ENCODE measurements at places on chromosomes 2 and 18.

DNA sequence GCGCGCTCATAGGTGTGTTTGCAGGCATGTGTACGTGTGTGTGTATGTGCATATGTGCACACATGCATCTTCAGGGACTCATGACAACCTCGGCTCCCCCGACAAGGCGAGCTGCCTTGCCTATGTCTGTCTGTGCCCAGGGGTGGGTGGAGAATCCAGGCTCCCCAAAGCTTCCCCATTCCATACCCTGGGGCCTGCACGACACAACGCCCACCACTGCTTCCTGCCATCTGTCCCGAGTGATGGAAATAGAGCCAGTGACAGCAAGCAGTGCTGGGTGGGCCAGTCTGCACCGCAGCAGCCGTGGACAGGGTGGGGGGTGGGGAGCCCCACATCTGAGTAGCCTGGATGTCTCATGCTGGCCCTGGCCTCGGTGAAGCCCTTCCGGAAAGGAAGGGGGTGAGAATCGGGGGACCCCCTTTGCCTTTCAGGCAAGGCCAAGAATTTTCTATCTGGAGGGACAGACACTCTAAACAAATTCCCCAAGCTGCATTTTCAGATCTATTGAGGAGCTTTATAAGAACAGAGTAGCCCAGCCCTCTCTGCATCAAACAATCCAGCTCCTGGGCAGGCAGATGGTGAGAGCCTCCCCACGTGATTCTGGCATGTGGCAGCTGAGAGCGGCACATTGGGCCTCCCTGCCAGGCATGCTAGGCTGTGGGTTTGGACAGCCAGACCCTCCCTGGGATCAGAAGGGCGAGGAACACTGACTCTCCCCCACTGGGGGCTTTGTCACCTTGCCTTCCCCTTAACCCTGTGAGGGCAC lies 4.9 kb downstream of the KCNIP3 start:
- H3K4me3 ChIP-seq, result no peak overlapping the region
- no peaks in the 10 kb centered on the region for H3K27me3 ChIP-seq
- H3K4me1 ChIP-seq, result no peaks in the 10 kb centered on the region

GRCh38 chr2:33278245-33278943 lies 198.1 kb upstream of the RASGRP3 start:
- DNase-seq, result no peak
- H3K36me3 ChIP-seq, result no peaks in the 10 kb centered on the region
- H3K4me1 ChIP-seq, result no peaks in the 10 kb centered on the region
- H3K27me3 ChIP-seq, result no peaks in the 10 kb centered on the region
- H3K27ac ChIP-seq, result no peak overlapping the region

DNA sequence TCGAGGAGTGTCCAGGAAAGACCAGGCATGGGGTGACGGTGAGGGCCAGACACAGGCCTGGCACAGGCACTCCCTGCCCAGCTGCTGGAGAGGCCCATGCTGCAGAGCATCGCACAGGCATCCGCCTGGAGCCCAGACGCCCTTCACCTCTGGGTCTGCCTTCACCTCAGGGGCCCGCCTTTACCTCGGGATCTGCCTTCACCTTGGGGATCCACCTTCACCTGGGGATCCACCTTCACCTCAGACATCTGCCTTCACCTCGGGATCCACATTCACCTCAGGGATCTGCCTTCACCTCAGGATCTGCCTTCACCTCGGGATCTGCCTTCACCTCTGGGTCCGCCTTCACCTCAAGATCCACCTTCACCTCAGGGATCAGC lies 7.7 kb downstream of the KIF1A start:
- H3K27ac ChIP-seq, result no peak overlapping the region
- no peak overlapping the region for H3K4me3 ChIP-seq
- H3K4me1 ChIP-seq, result no peaks in the 10 kb centered on the region

DNA sequence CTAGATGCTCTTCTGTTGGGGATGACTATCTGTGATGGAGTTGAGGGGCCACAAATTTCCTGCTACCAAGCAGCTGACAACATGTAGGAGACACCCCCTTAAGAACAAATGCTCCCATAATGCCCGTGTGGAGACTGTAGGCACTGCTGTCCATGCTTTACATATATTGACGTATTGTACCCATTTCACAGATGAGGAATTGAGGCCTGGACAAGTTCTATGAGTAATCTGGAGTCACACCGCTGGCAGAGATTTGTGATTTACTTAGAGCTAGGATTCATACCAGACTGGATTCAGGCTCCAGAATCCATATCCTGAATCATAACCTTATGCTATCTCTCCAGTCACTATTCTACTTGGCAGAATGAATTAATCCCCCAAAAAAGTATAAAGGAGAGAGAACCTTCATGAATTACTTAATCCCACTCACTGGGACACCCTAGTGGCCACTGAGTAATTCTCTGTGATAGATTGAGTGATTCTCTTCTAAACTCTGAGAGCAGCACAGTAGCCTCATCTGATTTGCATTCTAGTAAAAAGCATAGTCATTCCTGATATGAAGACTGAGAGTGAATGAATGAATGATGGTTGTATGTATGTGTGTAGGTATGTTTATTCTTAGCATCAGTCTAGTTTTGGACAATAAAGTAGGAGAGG lies 460.7 kb upstream of the MEIS1 start:
- peaks cover 5% of the 10 kb centered on the region for H3K27me3 ChIP-seq
- H3K4me3 ChIP-seq, result no peak overlapping the region
- H3K4me1 ChIP-seq, result no peaks in the 10 kb centered on the region
- DNase-seq, result peak; percentile 67
- H3K36me3 ChIP-seq, result no peaks in the 10 kb centered on the region

DNA sequence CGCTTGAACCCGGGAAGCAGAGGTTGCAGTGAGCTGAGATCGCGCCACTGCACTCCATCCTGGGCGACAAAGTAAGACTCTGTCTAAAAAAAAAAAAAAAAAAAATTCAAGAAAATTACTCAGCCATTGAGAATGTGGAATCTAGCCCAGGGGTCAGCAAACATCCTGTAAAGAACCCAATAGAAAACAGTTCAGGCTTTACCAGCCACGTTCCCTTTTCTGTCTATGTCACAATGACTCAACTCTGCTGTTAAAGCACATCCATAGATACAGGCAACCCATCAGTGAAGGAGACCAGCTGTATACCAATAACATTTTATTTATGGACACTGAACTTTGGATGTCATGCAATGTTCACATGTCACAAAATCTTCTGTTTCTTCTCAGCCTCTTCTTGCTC lies 435.6 kb upstream of the GYPC start:
- H3K27ac ChIP-seq, result no peak overlapping the region
- no peak for DNase-seq
- no peak overlapping the region for H3K4me3 ChIP-seq
- H3K4me1 ChIP-seq, result peaks cover 4% of the 10 kb centered on the region

DNA sequence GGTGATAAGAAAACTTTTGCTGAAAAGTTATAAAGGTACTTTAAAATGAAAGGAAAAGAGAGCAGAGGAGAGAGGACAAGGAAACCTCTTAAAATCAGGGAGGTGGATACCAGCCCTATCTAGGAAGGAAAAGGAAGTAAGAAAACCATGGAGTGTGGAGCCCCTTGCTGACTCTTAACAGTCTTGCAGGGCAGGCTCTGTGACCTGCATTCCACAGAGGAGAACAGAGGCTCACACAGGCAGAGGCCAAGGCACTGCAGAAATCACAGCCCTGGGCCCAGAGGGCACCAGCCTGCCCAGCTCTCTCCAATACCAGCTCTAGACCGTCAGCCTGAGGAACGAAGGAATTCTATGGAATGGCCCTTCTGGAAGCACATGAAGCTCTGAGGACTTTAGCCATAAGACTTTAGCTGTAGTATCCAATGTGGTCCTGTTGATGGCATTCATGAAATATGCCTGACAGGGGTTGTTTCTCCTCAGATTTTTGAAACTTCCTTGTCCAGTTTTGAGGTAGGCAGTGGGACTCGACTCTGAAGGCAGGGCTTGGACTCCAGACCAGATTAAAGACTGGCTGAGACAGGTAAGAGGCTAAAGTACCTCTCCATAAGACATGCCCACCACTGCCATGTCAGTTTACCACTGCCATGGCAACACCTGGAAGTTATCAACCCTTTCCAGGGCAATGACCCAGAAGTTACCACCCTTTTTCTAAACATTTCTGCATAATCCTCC lies 216.3 kb downstream of the ANAPC1 start:
- H3K36me3 ChIP-seq, result no peaks in the 10 kb centered on the region
- no peak overlapping the region for H3K27ac ChIP-seq
- peaks cover 13% of the 10 kb centered on the region for H3K4me1 ChIP-seq
- no peak for DNase-seq

DNA sequence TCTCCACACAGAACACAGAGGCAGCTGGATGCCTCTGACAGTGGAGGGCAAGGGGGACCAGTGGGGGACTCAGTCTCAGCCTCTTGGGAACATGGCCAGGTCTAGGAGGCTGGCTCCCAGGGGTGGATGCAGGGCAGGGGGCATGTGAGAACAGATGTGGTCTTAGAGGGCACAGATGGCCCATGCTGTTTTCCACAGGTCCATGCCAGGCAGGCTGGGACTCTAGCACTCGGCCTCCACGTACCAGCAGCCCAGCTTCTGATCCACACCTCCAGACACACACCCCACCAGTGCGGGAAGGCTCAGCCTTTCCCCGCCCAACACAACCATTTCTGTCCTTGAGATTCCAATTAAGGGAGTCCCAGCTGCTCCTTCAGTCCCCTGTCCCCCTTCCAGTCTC lies 42.4 kb downstream of the TNS1 start:
- H3K4me3 ChIP-seq, result no peak overlapping the region
- H3K27me3 ChIP-seq, result no peaks in the 10 kb centered on the region
- no peaks in the 10 kb centered on the region for H3K4me1 ChIP-seq

- peak; percentile 42 for DNase-seq
- peaks cover 6% of the 10 kb centered on the region for H3K36me3 ChIP-seq
- peaks cover 49% of the 10 kb centered on the region for H3K4me1 ChIP-seq
- H3K27ac ChIP-seq, result peak overlapping the region; percentile 99
Measured at GRCh38 chr2:47506436-47506835, 103.5 kb downstream of the MSH2 start.

- DNase-seq, result no peak
- H3K4me3 ChIP-seq, result no peak overlapping the region
- no peaks in the 10 kb centered on the region for H3K4me1 ChIP-seq
- no peak overlapping the region for H3K27ac ChIP-seq
- no peaks in the 10 kb centered on the region for H3K27me3 ChIP-seq
Measured at GRCh38 chr2:19072161-19072560, 286.3 kb downstream of the OSR1 start.

- H3K27ac ChIP-seq, result no peak overlapping the region
- H3K27me3 ChIP-seq, result no peaks in the 10 kb centered on the region
- DNase-seq, result no peak
- H3K4me3 ChIP-seq, result no peak overlapping the region
- no peaks in the 10 kb centered on the region for H3K36me3 ChIP-seq
- no peaks in the 10 kb centered on the region for H3K4me1 ChIP-seq
Measured at GRCh38 chr2:198913394-198914152, 544.2 kb downstream of the SATB2 start.

GRCh38 chr2:18800240-18800971 lies 211.0 kb upstream of the NT5C1B start:
- no peaks in the 10 kb centered on the region for H3K27me3 ChIP-seq
- no peak for DNase-seq
- H3K4me3 ChIP-seq, result no peak overlapping the region
- no peaks in the 10 kb centered on the region for H3K4me1 ChIP-seq
- no peaks in the 10 kb centered on the region for H3K36me3 ChIP-seq
- no peak overlapping the region for H3K27ac ChIP-seq

Measured in Karpas-422 (cell line).